T-cell (primary cell): ENCODE measurements at places on chromosomes 4 and X.

DNA sequence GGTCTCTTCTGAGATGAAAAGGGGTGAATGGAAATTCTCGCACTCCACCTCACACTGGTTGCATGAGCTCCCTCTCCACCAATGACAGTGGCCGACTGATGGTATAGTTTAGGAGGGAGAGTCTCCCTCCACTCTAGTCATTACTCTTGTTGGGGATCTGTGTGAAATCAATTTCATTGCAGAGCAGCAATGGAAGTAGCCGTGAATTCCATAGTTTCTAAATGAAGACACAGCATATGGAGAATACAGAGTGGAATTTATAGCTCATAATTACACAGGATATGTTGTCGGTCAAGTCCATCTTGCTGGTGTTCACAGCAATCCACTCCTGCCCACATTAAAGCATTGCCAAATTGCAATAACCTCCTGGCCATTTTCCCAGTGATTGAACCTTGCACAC is 426.0 kb downstream of the AFF2 start:
- no peak for DNase-seq

GRCh38 chr4:173835903-173836302 is 305.9 kb upstream of the HAND2 start:
- no peak for DNase-seq

GRCh38 chr4:185591679-185592141 is 56.4 kb upstream of the PDLIM3 start:
- no peak for DNase-seq

GRCh38 chr4:138688408-138689085 is 327.0 kb upstream of the NOCT start:
- DNase-seq, result no peak

GRCh38 chrX:109842611-109843010 is 109.6 kb upstream of the ACSL4 start:
- DNase-seq, result no peak

- DNase-seq, result no peak
These were observed 473 bp upstream of the VAMP7 start for GRCh38 chrX:155880586-155881157.

DNA sequence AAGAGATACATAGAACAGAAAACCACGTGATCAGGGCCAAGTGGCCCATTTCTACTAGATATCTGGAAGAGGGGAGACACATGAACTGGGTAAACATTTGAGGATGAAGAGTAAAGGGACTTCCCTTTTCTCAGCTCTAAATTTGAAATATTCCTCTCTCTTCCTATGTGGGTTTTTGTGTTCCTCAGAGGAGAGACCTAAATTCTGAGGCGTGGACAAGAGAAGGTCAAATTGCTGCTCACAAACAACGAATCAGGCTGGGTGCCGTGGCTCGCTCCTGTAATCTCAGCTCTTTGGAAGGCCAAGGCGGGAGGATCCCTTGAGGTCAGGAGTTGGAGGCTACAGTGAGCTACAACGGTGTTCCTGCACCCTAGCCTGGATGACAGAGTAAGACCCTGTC is 216.0 kb downstream of the PTTG2 start:
- no peak for DNase-seq

DNA sequence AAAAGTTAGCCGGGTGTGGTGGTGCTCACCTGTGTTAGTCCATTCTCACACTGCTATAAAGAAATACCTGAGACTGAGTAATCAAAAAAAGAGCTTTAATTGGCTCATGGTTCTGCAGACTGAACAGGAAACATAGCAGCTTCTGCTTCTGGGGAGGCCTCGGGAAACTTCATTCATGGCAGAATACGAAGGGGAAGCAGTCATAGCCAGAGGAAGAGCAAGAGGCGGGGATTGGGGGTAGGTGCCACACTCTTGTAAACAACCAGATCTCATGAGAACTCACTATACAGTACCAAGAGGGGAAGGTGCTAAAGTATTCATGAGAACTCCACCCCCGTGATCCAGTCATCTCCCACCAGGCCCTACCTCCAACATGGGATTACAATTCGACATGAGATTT is 64.1 kb downstream of the BEND4 start:
- no peak for DNase-seq

DNA sequence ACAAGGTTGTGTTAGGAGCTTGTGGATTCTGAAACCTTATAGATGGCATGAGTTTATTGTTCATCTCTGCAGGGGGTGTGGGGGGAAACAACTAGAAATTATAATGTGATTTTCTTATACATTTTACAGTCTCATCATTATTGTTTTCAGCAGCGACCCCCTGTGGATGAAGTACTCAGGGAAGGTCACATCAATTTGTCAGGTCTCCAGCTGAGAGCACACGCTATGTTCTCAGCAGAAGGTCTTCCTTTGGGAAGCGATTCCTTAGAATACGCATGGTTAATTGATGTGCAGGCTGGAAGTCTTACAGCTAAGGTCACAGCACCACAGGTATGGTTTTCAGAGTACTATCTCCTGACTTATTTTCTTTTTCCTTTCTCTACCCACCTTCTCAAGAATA is 72.2 kb downstream of the BLTP1 start:
- DNase-seq, result no peak

DNA sequence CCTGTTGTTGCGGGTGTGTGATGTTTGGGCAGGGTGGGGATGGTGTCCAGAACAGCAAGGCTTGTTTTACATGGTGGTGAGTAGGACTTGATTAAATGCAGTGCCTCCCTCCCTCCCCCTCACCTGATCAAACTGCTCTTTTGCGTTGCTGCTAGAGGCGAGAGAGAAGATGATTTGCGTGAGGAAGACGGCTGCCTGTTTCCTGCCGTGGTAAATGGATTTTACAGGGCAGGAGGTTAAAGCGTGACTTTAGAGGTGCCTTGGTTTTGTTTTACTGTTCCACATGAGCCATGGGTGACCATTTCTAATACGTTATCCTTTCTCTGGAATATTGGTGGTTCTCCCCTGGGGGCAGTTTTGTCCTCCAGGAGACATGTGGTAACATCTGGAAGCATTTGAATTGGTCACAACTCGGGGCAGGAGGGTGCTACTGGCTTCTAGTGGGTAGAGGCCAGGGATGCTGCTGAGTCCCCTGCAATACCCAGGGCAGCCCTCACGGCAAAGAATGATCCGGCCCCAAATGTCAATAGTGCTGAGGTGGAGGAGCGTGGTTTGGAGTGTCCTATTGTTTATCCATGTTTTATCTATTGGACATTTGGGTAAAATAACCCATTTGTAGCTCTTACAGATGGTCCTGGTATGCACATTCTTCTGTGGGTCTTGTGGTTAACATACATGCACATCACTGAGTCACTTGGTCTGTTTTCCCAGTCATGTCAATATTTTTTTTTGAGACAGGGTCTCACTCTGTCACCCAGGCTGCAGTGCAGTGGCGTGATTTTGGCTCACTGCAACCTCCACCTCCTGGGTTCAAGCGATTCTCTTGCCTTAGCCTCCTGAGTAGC is 73.7 kb downstream of the SHROOM2 start:
- no peak for DNase-seq

DNA sequence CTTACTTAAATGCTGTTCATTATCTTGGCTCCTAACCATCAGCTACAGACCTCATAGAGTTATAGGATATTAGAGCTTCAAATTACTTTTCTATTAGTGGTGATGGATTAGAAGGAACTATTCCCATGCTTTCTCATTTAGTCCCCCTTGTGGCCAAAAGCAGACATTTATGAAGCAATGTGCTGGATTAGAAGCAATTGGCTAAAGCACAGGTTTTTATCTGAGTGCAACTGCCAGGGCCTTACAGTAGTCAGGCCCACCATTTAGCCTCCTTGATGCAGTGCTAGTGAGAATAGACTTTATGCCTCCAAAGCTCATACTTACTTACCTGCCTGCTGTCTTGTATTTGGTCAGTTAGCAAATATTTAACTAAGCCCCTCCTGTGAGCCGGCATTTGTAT is 93.0 kb downstream of the TSPAN7 start:
- DNase-seq, result no peak

DNA sequence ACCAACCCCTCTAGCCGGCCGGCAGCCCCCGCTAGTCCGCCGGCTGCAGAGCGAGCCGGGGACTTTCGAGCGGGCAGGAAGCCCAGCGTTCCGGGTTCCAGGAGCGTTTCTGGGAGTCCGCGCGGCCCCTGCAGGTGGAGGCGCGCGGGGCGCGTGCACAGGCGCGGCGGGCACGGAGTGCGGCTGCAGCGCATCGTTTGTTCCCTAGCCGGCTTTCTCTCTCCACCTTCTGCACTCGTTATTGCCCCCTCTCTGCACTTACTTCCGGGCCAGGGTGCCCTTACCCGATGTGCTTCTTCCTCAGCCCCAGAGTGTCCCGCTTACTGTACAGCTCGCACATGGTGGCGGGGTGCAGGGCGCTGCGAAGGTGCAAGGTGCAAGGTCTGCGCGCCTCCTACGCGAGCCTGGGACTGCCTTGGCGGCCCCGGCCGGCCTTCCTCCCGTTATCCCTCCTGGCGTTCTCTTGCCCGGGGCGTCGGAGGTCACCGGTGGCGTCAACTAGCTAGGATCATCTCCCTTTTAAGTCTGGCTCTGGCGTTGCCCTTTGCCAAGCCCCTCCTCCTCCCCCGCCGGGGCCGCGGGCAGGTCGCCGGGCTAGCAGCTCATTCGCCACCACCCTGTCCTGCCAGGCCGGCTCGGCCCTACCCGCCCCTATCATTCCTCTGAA is at the start of gene ETNPPL:
ETNPPL (minus strand) TSS at position 495 of the 667 bp plus-strand sequence; CDS start at position 340, 155 bp downstream.
- DNase-seq, result peak; percentile 8

GRCh38 chr4:120130786-120131185 is 64.1 kb upstream of the MAD2L1 start:
- no peak for DNase-seq
